ENCODE measurements at places on chromosomes 16 and 17.
A peak's percentile ranks its signal among the peaks of the same experiment; 100 is the strongest.

GRCh38 chr16:10594312-10594950, 14.0 kb upstream of the EMP2 start:
- DNase-seq = no peak

DNA sequence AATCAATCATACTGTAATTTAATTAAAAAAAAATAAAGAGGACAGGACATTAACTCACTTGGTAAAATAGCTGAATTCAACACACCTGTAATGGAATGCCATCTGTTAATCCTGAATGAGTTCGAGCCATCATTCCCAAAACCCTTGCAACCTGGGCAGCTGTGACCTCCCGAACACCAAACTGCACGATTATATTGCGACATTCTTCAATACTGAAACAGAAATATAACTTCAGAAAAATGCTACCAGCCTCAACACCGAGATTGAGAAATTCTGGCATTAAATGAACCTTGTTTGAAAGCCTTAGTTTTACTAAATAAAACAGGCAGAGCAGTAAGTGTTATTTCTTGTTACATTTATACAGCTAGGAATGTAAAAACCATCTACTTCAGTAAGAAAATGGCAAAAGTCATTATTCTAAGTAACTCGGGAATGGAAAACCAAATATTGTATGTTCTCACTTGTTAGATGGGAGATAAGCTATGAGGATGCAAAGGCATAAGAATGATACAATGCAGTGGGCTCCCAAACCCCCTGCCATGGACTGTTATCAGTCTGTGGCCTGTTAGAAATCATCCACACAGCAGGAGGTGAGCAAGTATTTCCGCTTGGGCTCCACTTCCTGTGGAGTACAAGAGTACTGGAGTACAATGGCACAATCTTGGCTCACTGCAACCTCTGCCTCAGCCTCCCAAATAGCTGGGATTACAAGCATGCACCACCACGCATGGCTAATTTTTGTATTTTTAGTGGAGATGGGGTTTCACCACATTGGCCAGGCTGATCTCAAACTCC, 46.5 kb downstream of the CNOT1 start:
- no peak for DNase-seq

- DNase-seq = no peak
Measured at GRCh38 chr17:31596382-31597323, 205.2 kb downstream of the RAB11FIP4 start.

- peak; percentile 23 for DNase-seq
Measured at GRCh38 chr17:63611354-63611753, 10.7 kb downstream of the TACO1 start.

DNA sequence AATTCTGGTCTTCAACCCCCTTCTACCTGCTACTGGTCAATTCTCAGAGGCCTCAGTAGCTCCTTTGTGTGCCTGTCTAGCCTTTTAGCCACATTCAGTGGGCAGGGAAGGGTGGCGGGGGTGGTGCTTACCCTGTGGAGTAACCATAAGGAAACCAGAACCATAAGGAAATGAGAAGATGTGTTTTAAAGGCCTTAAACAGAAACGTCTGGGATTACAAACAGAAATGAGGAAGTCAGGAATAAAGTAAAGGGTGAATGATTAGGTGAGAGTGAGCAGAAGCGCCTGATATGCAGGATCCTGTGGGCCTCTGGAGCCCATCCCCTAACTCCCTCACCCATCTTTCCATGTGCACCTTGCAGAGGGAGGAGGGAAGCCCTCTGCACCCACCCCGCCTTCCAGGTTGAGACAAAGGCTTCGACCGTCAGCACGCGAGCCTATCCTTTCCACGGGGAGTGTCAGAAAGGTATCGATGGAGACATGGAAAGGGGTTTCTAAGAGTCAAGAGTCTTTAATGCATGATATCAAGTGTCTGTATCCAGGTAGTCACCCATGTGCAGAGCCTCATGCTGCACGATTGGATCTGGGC, 20.4 kb downstream of the KIAA0513 start:
- no peak for DNase-seq

GRCh38 chr17:76879691-76880090, 11.5 kb downstream of the MGAT5B start:
- DNase-seq = no peak

GRCh38 chr16:1108299-1109252, 12.5 kb upstream of the C1QTNF8 start:
- DNase-seq = no peak

- DNase-seq = no peak
Measured at GRCh38 chr16:56814537-56815432, 50.2 kb upstream of the SLC12A3 start.

DNA sequence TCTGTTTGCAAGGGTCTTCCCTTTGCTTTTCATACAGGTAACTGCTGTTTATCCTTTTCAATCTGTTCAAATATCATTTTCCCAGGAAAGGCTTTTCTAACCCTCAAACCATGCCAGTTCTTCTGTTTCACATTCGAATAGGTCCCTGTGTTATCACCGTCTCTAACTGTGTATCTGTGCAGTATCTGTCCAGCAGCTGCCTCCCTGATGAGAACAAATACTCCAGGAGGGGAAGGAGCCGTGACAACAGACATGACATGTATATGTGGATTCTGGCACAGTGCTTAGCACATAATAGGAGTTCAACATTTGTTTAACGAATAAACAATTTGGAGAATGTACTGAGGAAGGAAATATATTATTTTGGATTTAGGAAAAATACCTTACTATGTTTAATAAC, 95.7 kb downstream of the STX8 start:
- no peak for DNase-seq

GRCh38 chr16:56261656-56262055, 70.4 kb downstream of the GNAO1 start:
- DNase-seq = no peak

DNA sequence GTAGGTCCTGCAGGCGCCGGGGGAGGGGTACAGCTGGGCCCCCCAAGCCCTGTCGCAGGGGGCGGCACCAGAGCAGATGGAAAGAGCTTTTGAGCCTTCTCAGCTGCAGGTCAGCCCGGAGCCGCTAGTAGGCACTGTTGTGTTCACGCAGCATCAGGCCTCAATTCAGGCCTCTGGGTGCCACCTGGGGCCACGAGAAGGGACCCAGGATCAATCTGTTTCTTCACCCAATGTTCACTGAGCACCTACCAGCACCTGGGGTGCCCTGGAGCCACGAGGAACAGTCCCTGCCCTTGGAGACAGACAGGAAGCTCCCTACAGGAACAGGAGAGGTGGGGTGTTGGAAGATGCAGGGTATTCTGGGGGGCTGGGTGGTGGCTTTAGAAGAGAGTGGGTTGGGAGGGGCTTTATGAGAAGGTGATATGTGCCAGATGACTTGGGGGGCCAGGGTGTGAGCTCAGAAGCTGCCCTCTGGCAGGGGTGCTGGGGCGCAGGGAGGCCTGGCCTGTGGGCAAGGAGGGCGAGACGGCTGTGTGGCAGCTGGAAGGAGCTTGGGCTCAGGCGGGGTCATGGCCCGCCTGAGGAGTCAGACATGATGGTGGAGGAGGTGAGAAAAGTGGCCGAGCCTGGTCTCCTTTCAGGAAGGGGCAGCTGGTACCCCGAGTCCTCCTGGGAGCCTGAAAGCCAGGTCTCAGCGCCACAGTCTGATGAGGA, 121.9 kb upstream of the GSE1 start:
- DNase-seq = no peak

- DNase-seq = no peak
Measured at GRCh38 chr16:11060842-11061241, 116.5 kb downstream of the CLEC16A start.

DNA sequence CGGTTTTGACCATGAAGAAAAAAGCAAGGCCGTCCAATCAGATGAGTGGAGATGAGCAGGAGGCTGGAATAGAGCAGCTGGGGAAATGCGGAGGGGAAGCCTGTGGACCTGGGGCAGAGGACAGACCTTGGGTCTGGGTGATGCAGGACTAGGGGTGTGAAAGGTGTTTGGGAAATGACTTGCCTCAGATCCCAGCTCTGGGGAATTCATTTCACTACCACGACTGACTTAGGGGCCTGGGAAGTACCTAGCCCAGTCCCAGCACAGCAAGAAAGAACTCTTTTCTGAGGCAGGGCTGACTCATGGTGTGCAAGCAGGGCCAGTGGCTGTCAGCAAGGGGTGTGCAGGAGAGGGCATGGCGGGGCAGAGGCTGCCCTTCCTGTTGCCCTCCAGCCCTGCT, 14.8 kb downstream of the DNAI2 start:
- DNase-seq = no peak

- no peak for DNase-seq
Measured at GRCh38 chr17:74545843-74546230, at the start of gene CD300C. TSS of gene CD300C (minus strand) at chr17:74546115. CDS start at chr17:74545782, 333 bp downstream.

DNA sequence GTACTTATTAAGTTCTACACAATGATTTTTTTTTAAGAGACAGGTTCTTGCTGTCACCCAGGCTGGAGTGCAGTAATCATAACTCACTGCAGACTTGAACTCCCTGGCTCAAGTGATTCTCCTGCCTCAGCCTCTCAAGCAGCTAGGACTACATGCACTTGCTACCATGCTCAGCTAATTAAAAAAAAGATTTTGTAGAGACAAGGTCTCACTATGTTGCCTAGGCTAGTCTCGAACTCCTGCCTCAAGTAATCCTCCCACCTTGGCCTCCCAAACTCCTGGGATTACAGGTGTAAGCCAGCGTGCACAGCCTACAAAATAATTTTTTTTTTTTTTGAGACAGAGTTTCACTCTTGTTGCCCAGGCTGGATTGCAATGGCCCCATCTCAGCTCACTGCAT, 22.2 kb downstream of the USP32 start:
- no peak for DNase-seq

- DNase-seq = no peak
Measured at GRCh38 chr17:45883063-45883462, 11.3 kb upstream of the MAPT start.

- no peak for DNase-seq
Measured at GRCh38 chr17:65750631-65751115, 189.2 kb upstream of the AXIN2 start.

- DNase-seq = no peak
Measured at GRCh38 chr16:89581861-89582563, 6.5 kb downstream of the CPNE7 start.

DNA sequence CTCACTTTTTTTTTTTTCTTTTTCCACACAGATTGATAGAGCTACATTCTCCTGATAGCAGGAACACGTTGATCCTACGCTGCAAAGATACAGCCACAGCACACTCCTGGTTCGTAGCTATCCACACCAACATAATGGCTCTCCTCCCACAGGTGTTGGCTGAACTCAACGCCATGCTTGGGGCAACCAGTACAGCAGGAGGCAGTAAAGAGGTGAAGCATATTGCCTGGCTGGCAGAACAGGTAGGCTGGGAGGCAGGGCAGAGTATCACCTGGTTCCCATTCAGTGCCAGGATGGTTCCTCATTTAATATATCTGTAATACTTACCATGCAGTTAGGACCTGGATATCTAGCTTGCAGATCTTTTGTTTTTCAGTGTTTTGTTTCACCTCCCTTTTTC, 51.1 kb upstream of the VPS4A start:
- DNase-seq = no peak

- DNase-seq = no peak
Measured at GRCh38 chr17:30927756-30928155, 6.0 kb downstream of the ADAP2 start.

GRCh38 chr17:73971127-73971526, 232.4 kb upstream of the RPL38 start:
- DNase-seq = no peak

DNA sequence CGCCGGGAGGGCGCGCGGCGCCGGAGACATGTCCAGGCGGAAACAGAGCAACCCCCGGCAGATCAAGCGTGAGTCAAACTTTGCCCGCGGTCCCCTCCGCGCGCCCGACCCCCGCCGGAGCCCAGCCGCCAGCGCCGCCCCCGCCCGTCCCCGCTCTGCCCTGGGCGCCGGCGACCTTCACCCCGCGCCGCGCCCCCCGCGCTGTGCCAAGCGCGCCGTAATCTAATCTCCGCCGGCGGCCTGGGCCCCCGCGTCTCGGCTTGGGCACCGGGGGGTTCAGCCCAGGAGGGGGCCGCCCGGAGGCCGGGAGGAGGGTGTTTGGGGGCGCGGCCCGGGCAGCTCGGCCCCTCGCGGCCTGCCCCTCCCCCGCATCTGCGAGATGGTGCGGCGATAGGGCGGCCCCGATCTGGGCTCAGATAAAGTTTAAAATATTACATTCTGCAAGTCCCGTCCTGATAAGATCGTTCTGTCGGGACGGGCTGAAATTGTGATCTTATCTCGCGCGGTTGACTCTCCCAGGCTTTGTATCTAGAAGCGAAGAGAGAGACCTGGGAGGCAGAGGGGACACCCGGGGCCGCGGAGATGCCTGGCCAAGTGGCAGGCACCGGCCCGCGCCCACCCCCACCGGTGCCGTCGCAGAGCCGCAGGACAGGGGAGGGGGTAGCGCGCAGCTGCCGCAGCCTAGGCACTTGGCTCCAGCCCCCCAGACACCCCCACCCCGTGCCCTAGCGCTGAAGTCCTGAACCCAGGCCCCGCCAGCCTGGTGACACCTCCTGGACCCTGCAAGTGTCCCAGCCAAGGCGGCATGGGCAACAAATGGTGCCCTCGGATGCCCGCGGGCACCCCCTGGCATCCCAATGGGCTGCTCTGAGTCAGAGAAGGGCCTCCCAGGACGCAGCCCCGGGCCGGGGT, 787 bp downstream of the ZFPM1 start:
- DNase-seq = no peak

DNA sequence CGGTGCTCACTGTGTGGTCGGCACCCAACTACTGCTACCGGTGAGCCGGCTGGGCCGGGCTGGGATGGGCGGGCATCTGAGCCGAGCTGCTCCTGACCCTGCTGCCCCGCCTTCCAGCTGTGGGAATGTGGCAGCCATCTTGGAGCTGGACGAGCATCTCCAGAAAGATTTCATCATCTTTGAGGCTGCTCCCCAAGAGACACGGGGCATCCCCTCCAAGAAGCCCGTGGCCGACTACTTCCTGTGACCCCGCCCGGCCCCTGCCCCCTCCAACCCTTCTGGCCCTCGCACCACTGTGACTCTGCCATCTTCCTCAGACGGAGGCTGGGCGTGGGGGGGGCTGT, 6.9 kb downstream of the TBX6 start:
- DNase-seq = no peak

DNA sequence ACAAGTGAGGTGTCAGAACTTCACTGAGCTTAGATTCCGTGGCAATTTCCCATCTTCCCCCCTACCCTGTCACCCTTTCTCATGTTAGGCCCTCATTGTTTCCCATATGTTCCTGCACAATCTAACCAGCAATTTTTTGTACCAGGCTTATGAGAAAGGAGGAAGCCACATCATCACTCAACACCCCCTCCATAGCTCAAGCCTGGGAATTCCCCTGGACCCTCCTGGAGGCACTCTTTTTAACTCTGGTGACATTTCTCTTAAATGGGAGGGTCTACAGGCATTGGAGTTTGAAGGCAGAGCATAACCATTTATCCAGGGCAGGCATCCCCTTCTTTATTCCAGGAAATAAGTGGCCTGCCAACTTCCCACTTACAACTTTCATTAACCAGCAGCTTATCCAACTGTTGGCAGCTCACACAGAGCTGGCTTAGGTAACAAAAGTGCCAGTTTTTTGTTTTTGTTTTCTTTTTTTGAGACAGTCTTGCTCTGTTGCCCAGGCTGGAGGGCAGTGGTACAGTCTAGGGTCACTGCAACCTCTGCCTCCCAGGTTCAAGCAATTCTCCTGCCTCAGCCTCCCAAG, 10.4 kb upstream of the GLG1 start:
- no peak for DNase-seq

GRCh38 chr16:82808036-82808435, 181.3 kb downstream of the CDH13 start:
- DNase-seq = no peak

- no peak for DNase-seq
Measured at GRCh38 chr17:66459811-66460270, 157.4 kb downstream of the PRKCA start.

All from caudate nucleus (tissue), 63 donors.